Activated CD4-positive, alpha-beta T cell treated with anti-CD3 and anti-CD28 coated beads for 1 hour (primary cell): ENCODE measurements at places on chromosomes 3 and 15.

- DNase-seq: no peak
Measured at GRCh38 chr3:123105201-123106189, 38.7 kb downstream of the PDIA5 start.

GRCh38 chr3:134274571-134274970 lies 23.9 kb upstream of the RYK start:
- no peak for DNase-seq

GRCh38 chr3:39275963-39276593 lies 3.8 kb downstream of the CX3CR1 start:
- DNase-seq: no peak

GRCh38 chr3:188839187-188839695 lies 332.5 kb upstream of the TPRG1 start:
- DNase-seq: no peak

DNA sequence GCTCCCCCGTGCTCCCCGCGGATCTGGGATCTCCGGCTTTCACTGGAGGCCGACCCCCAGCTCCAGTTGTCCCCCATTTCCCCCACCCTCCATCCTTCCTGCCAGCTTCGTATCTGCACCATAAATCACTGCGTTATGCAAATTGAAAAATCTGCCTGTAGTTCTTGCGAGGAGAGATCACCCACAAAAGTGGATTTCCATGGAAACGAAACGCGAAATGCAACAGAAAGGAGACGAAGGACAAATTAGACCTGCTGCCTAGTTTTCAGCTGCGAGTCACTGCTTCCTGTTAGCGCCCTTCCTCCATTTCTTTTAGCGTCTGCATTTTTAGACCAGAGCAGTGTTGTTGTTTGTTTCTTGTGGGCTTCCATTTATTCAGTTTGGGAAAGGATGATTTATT lies 127.1 kb upstream of the ATP10A start:
- no peak for DNase-seq

GRCh38 chr15:31098953-31099740 lies 2.4 kb downstream of the TRPM1 start:
- DNase-seq: no peak

- DNase-seq: no peak
Measured at GRCh38 chr3:46370839-46371518, at the start of gene CCR5. TSS of gene CCR5 (plus strand) at chr3:46370946. CDS start at chr3:46372903, 1,957 bp downstream.

- DNase-seq: no peak
Measured at GRCh38 chr3:46429250-46429649, 22.2 kb downstream of the CCRL2 start.
